ENCODE measurements at places on chromosomes 2 and 18. TPM values are rescaled to one million over a fixed set of nuclear protein-coding genes. Genes with fewer than 3 reads are reported as not detected.

The TCF23 gene
- 1.2 TPM for total RNA-seq

DNA sequence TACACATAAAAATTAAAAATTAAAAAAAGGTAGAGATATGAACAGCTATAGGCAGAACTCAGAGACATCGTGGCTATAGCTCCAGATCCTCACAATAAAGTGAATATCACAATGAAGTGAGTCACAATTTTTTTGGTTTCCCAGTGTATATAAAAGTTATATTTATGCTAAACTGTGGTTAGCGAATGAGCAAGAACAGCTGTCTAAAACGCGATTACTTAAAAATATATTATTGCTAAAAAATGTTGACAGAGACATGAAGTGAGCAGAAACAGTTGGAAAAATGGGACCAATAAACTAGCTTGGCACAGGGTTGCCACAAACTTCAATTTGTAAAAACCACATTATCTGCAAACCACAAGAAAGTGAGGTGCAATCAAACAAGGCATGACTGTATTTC lies 551.7 kb upstream of the NETO1 start:
- DNase-seq: no peak

DNA sequence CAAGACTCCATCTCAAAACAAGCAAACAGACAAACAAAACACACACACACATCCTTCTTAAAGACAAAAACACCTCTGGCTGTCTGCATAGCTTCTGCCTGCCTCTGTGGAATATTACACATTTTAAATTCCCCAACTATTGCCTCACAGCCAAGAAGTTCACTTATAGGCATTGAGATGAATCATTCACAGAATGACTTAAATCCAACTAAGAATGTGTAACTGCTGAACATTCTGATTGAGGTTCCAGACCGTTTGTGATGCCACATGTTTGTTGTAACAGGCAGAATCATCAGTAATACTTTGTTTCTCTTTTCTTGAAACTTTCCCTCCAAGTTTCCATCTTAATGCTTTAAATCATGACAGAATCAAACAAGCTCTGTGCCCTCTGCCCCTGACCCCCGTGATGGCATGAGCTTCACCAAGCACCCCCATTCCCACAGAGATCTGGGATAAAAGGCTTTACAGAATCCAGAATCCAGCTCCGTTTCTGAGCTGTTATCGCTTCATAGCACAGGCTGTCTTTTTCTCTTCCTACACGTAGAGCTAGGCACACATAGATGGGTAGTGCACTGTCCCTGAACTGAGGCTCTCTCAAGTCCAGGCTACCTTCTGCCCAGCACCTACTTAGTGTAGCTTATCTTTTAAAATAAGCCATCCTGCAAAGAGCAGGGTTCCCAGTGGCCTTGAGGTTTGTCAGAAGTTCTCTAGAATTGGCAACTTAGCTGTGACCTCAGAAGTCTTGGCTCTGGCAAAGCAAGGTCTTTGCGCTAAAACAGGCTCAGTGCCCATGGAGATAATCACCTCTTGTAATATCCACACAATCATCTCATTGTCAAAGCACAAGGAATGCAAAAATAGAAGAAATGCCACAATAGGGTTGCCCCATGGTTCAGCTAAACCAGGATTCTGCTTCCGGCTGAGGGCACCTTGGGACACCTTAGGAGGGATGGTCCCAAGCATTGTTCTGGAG lies 32.9 kb downstream of the EPAS1 start:
- DNase-seq: no peak

The FAHD2A gene
- total RNA-seq: 19.4 TPM

DNA sequence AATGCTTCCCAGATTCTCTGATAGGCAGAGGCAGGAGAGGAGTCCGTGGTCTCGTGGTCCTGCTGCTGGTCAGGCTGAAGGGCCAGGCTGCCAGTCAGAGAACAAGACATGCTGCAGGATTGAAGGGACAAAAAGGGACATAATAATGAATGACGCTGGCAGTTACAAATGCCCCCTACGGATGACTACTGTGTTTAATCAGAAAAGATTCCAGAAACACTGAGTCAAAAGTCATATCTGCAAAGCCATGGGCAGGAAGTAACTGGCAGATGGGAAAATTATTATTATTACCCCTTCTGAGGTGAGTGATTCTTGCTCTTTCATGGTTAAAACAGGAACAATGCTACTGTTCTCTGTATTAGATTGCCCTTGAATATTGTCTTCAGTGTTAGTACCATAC lies 19.0 kb downstream of the LCT start:
- no peak for DNase-seq

DNA sequence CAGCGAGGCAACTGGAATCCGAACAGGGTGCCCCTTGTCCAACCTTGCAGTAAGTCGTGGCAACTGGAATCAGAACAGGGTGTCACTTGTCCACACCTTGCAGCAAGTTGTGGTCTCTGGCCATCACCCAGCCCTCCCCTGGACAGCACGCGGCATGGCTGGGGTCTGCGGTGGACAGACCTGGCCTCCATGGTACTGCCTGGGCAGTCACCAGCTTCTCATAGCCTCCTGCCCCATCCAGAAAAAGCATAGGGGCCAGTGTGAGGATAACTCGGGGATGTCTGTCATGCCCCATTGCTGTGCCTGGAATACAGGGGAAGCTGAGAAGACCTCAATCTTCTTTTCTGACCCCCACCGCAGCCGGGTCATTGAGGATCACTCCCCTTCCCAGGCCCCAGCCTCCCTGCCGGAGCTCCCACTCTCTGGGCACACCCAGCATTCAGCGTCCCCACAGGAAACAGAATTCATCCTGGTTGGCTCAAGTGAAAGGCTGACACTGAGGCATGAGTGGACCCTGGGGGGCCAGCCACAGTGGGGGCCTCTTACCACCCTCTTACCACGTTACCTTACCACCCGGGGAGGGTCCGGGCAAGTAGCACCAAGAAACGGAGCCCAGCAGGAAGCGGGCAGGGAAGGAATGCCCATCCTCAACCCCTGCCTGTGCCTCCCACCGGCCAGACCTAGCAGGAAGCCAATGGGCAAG lies 68.0 kb upstream of the RAB6C start:
- no peak for DNase-seq

The TMEM200C gene
- 0.50 TPM for total RNA-seq

DNA sequence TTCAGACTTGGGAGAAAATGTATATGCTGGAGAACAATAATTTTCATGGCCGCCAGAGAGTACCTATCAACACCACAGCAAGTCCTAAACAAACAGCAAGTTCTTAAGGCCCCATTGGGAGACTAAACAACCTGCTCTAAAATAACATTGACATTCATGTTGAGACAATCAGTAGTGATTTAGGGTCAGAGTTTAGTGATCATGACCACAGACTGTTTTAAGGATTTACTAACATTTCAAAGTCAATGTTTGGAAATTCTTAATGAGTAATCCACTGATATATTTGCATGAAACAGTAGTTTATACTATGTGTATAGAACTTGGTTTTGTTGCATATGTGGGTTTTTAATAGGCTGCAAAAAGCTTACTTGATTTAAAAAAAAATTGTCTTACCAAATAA lies 34.7 kb downstream of the RASGRP3 start:
- DNase-seq: no peak

The CCBE1 gene
- 14.0 TPM for total RNA-seq

Data from lower lobe of right lung (tissue), 2 donors.